ENCODE measurements at places on chromosomes 4 and X.

DNA sequence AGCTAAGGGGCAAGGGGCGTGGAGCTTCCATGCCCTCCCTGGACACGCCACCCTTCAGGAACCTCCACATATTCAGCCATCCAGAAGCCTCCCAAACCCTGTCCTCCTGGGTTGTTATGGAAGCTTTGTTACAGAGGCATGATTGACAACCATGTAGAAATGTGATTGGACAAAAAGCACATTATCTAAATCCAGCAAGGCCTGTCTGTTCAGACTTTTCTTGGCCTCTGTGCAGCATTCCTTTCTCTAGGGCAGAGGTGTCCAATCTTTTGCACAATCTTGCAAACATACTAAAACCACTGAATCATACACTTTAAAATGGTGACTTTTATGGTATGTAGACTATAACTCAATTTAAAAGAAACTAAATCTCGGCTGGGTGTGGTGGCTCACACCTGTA, 12.7 kb downstream of the STEEP1 start:
- H3K27ac ChIP-seq, result no peak overlapping the region
- no peak overlapping the region for H3K4me3 ChIP-seq
- H3K4me1 ChIP-seq, result no peaks in the 10 kb centered on the region
- H3K27me3 ChIP-seq, result no peaks in the 10 kb centered on the region
- no peaks in the 10 kb centered on the region for H3K36me3 ChIP-seq
- DNase-seq, result no peak

DNA sequence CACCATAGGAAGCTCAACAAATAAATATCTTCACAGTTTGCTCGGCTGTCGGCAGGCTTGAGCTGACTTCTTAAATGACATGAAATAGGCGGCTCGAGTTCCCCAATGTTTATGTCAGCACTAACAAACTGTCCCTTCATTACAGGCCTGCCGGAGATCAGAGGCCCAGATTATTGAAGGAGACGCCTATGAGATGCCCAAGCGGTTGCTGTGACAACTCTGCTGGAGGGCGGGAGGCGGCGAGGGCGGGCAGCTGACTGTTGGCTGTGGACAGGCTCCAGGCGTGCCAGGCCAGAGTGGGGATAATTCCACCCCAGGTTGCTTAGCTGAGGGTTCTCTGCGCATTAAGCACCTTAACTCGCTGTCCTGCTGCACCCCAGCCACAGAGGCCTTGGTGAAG, 39.2 kb upstream of the MSX1 start:
- no peak overlapping the region for H3K4me3 ChIP-seq
- DNase-seq, result no peak
- no peaks in the 10 kb centered on the region for H3K36me3 ChIP-seq
- no peak overlapping the region for H3K27ac ChIP-seq
- H3K27me3 ChIP-seq, result peaks cover 11% of the 10 kb centered on the region

DNA sequence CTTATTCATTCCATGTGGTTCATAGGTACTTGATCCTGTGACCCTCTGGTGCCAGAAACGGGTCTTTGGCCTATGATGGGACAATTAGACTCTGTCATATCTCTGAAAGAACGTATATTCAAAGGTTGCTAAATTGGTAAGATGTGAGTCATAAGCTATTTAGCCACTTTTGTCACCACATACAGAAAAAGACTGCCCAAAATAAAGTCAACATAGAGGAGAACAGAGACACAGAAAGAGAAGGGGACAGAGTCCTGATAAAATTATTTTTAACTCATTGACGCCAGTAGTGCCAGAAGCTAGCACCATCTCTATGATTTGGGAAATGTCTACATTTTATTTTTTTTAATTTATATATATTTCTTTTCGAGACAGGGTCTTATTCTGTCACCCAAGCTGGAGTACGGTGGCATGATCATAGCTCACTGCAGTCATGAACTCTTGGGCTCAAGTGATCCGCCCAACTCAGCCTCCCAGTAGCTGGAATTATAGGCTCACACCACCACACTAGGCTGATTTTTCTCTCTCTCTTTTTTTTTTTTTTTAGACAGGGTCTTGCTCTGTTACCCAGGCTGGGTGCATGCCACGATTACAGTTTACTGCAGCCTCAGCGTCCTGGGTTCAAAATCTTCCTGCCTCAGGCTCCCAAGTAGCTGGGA, 92.1 kb upstream of the COX18 start:
- H3K27ac ChIP-seq, result peak overlapping the region; percentile 84
- no peaks in the 10 kb centered on the region for H3K4me1 ChIP-seq
- H3K27me3 ChIP-seq, result no peaks in the 10 kb centered on the region
- no peak for DNase-seq
- no peak overlapping the region for H3K4me3 ChIP-seq

- H3K4me3 ChIP-seq, result no peak overlapping the region
- no peak for DNase-seq
- H3K4me1 ChIP-seq, result no peaks in the 10 kb centered on the region
- H3K27me3 ChIP-seq, result no peaks in the 10 kb centered on the region
Observed at GRCh38 chr4:35511851-35512250, 732.5 kb downstream of the ARAP2 start.

GRCh38 chr4:8553216-8553615, 27.0 kb upstream of the GPR78 start:
- H3K27me3 ChIP-seq, result peaks cover 7% of the 10 kb centered on the region
- no peaks in the 10 kb centered on the region for H3K36me3 ChIP-seq
- H3K4me3 ChIP-seq, result no peak overlapping the region
- H3K4me1 ChIP-seq, result no peaks in the 10 kb centered on the region
- DNase-seq, result no peak

DNA sequence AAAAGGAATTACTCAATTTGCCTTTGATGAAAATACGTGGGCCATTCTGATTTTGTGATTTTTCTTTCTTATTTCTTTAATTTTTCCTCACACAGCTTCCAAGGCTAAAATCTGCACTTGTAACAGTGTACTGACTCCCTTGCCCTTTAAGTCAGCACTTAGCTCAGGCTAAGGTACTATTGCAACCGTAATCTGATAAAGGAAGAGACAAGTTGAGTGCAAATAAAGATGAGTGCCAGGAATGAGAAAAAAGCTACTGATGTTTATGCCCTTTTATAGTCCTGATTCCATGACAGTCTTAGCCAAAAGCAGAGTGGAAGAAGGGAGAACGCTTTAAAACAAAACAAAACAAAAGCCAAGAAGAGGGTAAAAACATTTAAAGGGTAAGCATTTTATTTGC, 6.0 kb downstream of the DMD start:
- DNase-seq, result no peak
- no peak overlapping the region for H3K4me3 ChIP-seq
- no peaks in the 10 kb centered on the region for H3K36me3 ChIP-seq
- H3K27ac ChIP-seq, result no peak overlapping the region
- H3K27me3 ChIP-seq, result no peaks in the 10 kb centered on the region

GRCh38 chrX:133570549-133570948, 155.3 kb upstream of the GPC4 start:
- H3K4me3 ChIP-seq, result no peak overlapping the region
- no peak for DNase-seq
- H3K27me3 ChIP-seq, result no peaks in the 10 kb centered on the region
- peaks cover 8% of the 10 kb centered on the region for H3K36me3 ChIP-seq
- H3K4me1 ChIP-seq, result no peaks in the 10 kb centered on the region

DNA sequence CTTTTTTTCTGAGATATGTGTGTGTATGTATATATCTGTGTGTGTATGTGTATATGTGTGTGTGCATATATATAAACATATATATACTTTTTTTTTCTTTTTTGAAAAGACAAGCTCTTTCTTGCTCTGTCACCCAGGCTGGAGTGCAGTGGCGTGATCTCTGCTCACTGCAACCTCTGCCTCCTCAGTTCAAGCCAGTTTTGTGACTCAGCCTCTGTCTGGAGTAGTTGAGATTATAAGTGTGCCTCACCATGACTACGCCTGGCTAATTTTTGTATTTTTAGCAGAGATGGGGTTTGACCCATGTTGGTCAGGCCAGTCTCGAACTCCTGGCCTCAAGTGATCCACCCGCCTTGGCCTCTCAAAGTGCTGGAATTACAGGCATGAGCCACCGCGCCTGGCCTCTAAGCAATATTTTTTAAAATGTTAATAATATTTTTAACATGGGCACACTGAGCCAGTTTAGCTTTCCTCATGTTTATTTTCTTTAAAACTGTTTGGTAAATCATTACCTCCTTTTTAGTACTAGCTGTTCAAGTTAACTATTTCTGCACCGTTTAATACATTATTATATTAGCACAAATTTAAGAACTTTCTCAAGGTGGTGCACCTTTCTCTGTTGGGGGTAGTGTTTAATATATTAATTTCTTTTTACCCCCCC, 33.3 kb downstream of the BBS12 start:
- H3K4me3 ChIP-seq, result no peak overlapping the region
- no peak overlapping the region for H3K27ac ChIP-seq
- no peaks in the 10 kb centered on the region for H3K27me3 ChIP-seq
- no peaks in the 10 kb centered on the region for H3K36me3 ChIP-seq

- H3K36me3 ChIP-seq, result peaks cover 1% of the 10 kb centered on the region
Observed at GRCh38 chr4:27055221-27055760, 194.7 kb downstream of the STIM2 start.

DNA sequence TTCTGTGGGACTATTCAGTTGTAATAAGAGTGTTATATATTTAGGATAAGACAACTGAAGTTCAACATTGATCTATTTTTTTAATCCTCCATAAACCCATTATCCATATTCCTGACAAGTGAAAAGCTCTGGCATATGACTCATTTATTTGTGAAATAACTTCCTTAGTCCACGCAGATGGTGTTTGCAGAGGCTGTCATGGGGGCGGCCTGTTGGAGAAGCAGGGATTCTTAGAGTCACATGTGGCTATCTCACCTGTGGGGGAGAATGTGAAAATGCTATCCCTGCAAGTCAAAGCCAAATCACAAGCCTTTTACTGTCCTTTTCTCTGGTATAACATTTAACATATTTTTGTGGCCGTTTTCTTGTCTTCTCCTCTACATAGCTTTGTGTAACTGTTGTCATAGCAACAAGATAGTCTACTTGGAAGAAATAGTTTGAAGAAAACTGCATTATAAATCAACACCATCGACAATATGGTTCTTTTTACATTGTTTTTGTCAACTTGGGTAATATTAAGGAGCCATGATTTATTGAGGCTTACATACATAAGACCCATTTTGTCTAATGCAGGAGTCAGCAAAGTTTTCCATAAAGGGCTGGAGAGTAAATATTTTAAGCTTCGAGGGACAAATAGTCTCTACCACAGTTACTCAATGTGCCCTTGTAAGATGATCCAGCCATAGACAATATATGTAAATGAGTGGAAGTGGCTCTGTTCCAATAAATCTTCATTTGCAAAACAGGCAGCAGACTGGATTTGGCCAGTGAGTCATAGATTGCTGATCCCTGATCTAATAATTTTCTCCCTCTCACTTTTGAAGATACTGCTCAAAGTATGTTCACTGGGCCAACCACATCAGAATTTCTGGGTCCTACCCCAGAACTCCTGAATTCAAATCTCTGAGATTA, 395.0 kb downstream of the DTHD1 start:
- H3K4me1 ChIP-seq, result peaks cover 2% of the 10 kb centered on the region
- no peak overlapping the region for H3K27ac ChIP-seq
- no peak overlapping the region for H3K4me3 ChIP-seq

Data from progenitor cell of endocrine pancreas (in vitro differentiated cells).